RWPE1 (cell line): ENCODE measurements at places on chromosomes 6 and 20.
A peak's percentile ranks its signal among the peaks of the same experiment; 100 is the strongest.

DNA sequence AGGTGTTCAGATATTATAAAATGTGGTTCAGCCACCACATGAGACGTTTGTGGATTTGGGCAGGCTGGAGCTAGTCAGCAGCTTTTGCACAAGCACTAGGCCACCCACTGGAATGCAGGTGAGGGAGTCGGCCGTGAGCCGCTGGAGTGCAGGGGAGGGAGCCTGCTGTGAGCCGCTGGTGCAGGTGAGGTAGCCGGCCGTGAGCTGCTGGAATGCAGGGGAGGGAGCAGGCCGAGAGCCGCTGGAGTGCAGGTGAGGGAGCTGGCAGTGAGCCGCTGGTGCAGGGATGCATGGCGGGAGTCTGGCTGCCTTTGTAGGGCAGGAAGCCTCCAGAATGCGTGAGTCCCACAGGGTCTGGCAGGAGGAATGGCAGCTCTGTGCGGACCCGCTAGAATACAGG, 1907.6 kb upstream of the DEFB115 start:
- DNase-seq = no peak

GRCh38 chr6:33702345-33702977, 9.0 kb downstream of the UQCC2 start:
- DNase-seq = no peak

DNA sequence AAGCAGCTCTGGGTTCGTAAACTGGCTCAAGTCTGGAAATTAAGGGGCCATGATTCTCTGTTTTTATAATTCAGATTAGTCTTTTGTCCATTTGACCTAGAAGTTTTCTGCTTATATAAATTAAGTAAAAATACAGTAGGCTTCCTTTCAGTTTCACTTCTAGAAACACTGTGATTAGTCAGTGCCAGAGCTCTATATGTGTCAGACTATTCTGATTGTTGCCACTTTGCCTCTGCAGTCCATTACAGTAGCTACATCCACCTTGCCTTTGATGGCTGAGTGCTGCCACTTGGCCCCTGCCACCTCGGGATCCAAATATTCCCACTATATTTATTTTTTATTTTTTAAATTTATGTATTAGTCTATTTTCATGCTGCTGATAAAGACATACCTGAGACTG, 7.9 kb downstream of the ZC2HC1B start:
- no peak for DNase-seq

- no peak for DNase-seq
Measured at GRCh38 chr20:49285233-49285668, 7.4 kb upstream of the ZNFX1 start.

- DNase-seq = no peak
Measured at GRCh38 chr6:75436869-75437268, 56.7 kb downstream of the FILIP1 start.

DNA sequence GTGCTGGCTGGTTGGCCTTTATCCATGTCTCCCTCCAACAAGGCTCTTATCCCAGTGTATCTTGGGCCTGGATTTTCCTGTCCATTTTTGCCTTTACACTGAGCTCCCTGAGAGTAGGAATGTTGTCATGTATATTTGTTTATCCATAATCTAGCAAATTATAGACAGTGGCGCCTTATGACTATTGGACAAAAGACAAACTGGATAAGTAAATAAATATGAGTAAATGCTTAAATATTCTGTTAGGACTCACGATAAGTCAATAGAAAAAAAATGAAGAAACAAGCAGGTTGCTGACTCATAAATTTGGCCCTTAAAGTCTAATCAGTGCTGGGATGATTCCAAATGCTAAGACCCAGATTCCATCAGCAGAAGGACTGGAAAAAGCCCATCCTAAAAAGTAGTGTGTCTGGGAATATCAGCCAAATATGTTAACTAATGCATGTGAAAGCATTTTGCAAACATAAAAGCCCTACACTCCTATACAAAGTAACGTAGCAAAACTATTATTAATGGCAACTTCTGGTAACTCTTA, 55.0 kb upstream of the PCSK2 start:
- no peak for DNase-seq

- DNase-seq = no peak
Measured at GRCh38 chr6:36171573-36171972, 25.0 kb upstream of the BRPF3 start.

GRCh38 chr20:48776306-48776705, 51.5 kb downstream of the PREX1 start:
- DNase-seq = no peak

DNA sequence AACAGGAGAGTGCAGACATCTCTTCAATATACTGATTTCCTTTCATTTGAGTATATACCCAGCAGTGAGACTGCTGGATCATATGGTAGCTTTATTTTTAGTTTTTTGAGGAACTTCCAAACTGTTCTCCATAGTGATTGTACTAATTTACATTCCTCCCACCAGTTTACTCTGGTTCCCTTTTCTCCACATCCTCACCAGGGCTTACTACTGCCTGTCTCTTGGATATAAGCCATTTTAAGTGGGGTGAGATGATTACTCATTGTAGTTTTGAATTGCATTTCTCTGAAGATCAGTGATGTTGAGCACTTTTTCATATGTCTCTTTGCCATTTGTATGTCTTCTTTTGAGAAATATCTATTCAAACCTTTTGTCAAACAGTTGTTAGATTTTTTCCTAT, 64.9 kb upstream of the HMGCLL1 start:
- DNase-seq = no peak

DNA sequence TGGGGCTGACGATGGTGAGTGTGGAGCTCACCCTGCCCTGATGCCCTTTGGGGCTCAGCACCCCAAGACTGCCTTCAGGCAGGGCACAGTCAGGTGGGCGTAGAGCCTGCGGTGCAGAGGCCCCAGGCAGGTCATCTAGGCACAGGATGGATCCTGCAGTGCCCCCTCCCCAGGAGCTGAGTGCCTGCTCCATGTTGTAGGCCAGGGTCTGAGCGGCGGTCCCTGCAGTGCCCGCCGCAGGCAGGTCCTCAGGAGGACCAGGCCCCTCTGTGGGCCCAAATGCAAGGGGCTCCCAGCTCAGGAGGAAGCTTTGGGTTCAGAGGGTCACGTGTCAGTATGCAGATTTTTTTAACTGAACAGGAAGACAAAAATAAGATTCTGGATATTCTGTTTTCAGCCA, 2.8 kb downstream of the MRGBP start:
- no peak for DNase-seq

- DNase-seq = no peak
Measured at GRCh38 chr20:38190936-38191371, 25.9 kb upstream of the TGM2 start.

GRCh38 chr6:6891125-6891721, 216.5 kb upstream of the RREB1 start:
- DNase-seq = no peak

GRCh38 chr6:5697508-5697907, 309.2 kb downstream of the NRN1 start:
- DNase-seq = no peak

DNA sequence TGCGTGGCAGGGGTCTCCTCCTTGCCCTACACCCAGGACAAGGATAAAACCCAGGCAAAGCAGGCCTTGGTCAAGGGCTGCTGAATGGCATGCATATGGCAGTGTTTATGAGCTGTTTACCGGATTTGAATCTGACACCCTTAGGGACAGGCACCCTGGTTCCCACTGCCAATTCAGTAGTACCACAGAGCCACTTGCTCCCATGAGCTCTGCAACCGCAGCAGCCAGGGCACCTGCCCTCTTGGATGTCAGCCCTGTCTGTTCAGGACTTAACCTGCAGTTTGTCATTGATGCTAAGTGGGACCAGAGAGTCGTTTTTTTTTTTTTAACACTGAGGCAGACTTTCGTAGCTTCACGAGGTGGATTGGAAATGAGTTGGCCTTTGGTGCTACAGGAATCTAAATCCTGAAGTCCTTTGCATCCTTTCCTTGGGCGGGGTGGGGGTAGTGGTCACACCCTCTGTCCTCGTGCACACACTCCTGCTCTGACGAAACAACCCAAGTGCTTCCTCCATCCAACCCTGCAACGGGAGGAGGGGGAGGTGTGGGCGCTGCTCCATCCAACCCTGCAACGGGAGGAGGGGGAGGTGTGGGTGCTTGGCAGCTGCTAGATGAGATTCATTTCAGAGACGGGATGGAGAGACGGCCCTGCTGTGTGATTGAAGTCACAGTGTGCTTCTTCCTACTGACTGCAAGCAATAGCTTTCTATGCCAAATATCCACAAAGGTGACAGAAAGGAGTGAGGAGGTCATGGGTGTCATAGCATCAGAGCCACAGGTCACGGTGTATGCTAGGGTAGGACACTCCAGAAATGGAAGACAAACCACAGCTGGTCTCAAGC, 166.5 kb downstream of the SMOC2 start:
- no peak for DNase-seq

GRCh38 chr20:4147319-4147718, 132.0 kb upstream of the RNF24 start:
- no peak for DNase-seq

DNA sequence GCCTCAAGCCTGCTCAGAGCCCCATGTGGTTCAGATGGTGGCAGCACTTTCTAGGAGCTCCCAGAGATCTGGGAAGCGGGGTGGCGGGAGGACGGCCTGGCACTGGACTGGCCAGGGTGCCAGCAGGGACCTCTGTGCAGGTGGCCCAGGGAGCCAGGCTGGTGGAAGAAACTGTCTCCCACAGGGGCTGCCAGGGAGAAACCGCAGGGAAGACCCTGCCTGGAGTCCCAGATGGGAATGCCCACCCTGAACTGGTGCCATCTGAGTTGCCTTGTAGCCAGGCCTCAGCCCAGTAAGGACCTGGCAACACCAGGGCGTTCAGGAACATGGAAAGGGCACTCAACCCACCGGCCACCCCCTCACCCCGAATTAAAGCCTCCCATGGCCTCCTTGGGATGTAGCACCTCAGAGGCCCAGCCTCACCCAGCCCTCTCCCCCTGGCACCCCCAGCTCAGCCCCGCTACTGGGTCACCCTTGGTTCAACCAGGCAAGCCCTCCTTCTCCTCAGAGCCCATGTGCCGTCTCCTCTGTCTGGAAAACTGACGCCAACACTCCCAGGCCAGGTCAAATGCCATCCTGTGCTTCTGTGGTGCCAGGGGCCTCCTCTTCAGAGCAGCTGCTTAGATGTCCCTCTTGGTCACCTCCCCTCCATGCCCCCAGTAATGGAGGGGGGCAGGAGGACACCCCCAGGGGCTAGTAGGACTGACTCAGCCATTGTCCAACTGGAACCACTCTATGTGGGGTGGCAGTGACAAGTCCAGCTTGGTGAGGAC, 5.9 kb upstream of the C20orf144 start:
- no peak for DNase-seq

GRCh38 chr6:55049866-55050265, 124.4 kb upstream of the HCRTR2 start:
- DNase-seq = no peak

- DNase-seq = peak; percentile 57
Measured at GRCh38 chr6:116531675-116532570, 13.6 kb downstream of the TRAPPC3L start.

GRCh38 chr6:135971351-135971750, 119.8 kb downstream of the PDE7B start:
- no peak for DNase-seq

DNA sequence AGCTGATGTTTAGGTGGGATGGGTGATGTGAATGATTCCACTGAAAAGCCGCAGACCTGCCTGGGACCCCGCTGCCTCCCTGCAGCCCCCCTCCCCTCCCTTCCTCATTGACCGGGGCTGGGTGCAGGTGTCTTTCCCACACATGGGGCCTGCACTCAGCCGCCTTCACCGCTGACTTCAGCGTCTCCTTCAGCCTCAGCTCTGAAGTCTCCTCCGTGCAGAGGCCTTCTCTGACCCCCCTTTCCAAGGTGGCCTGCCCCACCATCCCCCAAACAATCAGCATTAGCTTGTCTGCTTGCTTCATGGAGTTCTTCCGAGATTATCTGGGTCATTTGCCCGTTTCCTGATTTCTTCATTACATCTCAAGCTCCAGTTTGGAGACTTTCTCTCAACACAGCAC, 140.7 kb downstream of the SMOC2 start:
- DNase-seq = no peak

DNA sequence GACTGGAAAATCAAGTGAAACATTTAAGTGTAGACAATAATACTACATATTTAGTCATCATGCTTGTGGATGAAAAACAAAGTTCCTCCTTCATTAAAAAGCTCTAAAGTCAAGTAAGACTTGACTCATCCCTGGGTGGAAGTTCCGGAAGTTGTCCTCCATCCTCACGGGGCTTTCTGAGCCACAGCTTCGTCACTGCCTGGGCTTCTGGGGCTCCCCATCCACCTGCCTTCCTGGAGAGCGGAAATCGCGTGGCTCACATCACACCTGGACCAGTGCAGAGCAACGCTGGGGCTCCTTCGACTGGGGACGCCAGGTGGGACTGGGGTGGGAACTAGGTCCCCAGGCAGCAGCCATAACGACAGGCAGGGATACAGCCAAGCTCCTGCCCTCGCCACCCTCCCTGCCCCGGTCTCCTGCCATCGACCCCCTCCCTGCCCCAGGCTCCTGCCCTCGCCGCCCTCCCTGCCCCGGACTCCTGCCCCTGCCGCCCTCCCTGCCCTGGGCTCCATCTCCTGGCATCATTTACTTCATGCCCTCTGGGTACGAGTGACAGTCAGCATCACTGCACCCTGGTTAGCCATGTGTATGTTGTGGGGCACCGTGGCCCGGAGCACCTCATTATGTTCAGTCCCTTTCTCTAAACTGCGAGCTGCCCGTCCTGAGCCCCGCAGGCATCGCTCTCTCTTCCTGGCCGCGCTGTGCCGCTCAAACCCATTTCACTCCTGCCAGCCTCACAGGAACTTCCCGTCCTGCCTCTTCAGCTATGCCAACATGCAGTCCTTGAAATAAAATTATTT, 12.9 kb downstream of the THBS2 start:
- DNase-seq = no peak

GRCh38 chr6:161477876-161478425, 204.1 kb upstream of the AGPAT4 start:
- no peak for DNase-seq

DNA sequence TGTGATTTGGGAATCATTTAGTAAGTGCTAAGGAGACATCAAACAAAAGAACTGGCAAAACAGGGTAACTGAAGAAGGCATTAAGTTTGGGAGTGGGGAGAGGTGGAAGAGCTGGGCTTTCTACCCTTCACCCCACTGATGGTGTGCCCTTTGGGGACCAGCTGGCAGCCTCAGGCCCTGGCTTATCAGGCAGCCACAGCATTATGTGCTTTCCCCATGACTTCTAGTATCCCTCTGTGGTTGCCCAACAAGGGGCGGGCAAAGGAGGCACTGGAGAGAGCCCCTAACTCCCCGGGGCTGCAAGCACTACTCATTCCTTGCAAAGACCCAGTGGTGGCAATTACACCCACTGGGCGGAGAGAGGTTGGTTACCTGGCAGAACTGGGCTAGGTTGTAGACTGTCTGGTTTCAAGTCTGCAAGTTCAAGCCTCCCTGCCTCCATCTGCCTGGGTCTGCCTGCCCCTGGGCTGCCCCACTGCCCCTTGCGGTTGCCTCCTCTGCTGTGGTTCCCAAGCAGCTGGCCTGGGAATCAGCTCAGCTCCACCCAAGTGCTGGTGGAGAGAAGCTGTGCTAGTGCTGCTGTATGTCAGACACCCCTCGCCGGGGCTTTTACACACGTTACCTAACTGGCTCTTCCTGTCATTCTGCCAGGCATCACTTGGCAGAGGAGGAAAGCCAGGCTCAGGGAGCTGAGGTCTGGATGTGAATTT, 29.9 kb downstream of the KCNK5 start:
- DNase-seq = no peak
